ENCODE measurements at places on chromosomes 2 and 18.

- no peak for DNase-seq
Observed at GRCh38 chr2:29810956-29811355, 110.4 kb downstream of the ALK start.

DNA sequence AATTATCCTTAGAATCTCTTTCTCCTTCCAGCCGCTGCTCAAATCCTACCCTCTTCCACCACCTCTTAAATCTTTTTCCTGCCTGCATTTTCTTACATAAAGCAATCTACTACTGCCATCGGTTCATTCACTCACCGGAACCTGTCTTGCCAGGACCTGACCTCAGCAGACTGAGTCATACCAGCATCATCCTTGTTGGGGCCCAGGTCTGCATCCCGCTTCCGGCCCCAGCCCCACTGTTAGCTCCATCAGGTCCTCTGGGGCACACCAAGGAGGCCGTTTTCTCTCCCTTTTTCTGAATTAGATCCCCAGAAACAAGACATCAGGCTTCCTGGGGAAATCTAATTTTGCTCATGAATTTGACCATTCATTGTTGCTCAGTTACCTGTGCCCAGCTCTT lies 42.7 kb upstream of the TGFA start:
- DNase-seq = no peak

GRCh38 chr2:167769020-167769419 lies 478.4 kb downstream of the STK39 start:
- DNase-seq = no peak

DNA sequence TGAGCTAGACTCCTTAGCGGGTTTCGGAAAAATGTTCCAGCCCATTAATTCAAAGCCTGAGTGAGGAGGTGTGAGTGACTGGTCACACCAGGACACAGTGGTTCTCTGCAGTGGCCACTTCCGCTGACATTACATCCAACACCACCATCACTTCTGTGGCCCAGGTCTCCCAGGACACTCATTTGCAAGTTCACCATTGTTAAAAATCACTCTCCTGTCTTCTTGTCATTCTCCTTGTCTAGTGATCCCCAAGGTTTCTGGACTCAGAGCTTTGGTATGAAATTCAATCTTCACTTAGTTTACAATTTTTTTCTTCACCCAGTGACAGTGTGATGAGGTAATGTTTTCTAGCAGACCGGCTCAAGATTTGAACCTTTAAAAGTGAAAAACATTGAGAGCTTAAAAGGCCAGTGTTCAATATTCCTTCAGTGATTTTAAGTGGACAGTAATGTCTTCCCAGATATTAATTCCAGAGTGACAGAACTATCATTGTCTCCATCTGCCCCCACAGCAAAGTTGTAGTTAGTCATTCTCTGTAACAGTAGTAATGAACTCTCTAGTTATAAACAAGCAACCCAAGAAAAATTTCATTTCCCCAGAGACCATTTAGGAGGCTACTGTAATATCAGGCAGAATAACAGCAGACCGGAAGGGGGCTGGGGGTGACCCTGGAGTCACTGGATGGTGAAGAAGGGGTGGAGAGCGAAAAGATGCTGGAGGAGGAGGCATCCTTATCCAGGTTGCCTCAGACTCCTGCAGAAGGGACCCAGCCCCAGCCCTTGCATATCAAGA lies 164.9 kb downstream of the GFPT1 start:
- DNase-seq = no peak

DNA sequence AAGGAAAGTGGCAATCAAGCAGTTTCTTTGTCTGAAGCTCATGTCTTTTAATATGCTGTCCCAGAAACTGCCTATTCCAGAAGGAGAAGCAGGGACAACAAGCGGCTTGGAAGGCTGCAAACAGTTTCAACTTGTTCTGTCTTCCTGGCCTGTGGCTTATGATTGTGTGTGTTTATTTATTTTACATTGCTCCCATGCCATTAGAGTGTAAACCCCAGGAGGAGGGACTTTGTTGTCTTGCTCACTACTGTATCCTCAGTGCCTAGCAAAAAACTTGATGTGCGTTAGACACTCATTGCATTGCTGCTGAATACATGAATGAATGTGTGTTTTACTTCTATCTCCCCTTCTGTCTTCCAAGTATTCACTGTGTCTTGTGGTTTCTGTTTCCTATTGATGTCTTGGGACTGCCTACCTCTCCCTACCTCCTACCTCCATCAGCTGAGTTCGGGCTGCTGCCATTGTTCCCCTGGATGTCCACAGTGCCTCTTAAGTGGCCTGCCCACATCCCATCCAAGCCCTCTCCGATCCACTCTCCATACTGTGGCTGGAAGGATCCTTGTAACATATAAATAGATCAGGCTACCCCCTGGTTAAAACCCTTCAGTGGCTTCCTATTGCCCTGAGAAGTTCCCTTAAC lies 261.4 kb downstream of the DYSF start:
- no peak for DNase-seq

DNA sequence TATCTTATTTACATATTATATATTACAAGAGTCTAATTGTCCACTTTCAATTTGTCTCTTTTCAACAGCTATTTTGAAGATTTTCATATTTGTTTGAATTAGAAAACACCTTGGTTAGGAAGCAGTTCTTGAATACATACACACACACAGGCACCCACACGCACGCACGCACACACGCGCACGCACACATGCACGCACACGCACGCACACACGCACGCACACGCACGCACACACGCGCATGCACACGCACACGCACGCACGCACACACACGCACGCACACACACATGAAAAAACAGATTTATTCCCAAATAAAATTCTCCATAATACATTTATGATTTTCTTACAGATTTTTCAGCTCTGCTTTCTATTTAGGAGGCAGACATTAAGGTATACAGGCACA lies 220.7 kb downstream of the NYAP2 start:
- no peak for DNase-seq

GRCh38 chr2:132038179-132038882 lies 123.4 kb downstream of the ANKRD30BL start:
- DNase-seq = no peak

GRCh38 chr2:163207693-163208370 lies 369.3 kb upstream of the KCNH7 start:
- no peak for DNase-seq

All from T-helper 17 cell (primary cell).